Stimulated activated naive CD4-positive, alpha-beta T cell (primary cell): ENCODE measurements at places on chromosomes 16 and 17.

DNA sequence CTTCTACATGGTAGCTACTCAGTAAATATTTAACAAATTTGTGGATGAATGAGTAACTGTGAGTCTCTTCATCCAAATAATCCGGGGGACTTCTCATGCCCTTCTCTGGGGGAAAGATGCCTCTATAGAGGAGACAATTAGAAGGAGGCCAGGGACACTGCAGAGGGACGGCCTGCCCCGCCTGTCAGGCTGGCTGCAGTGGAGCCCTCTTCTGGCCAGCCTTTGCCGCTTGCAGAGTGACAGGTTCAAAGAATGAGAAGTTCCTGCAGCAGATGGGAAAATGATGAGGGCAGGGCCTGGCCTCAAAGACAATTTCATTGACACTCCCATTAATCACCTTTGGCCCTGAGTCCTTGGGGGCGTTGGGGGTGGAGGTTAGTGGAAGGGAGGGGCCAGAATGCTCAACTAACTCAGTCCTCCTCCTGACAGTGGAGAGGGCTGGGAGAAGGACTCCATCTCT is 339.0 kb downstream of the MAF start:
- DNase-seq: no peak

GRCh38 chr17:42866216-42866615 is 15.2 kb downstream of the AOC3 start:
- DNase-seq: no peak

DNA sequence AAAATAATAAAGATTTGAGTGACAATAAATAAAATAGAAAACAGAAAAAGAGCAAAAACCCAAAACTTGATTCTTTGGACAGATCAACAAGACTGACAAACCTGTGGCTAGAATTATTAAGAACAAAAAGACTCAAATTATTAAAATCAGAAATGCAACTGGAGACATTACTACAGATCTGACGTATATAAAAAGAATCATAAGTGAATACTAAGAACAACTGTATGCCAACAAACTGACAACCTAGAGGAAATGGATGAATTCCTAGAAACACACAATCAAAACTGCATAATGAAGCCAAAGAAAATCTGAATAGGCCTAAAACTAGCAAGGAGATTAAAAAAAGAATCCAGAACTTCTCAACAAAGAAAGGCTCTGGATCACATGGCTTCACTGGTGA is 47.4 kb downstream of the NETO2 start:
- DNase-seq: no peak

DNA sequence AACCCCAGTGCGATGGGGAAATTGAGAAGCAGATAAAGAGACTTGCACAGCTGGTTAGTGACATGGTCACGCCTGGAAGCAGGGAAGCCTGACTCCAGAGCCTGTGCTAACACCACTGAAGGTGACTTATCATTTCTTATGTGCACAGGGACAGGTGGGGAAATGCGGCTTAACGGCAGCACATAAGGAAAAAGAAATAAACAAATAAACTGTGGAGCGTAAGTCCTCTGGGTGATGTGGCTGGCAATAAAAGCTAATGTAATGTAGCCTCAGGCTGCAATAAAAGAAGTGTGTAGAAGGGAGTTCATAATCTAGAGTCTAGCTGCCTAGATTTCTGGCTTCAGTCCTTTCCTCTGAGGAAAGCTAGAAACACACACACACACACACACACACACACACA is 10.6 kb downstream of the CDH11 start:
- DNase-seq: no peak

GRCh38 chr16:89217138-89217387 is 440 bp upstream of the ZNF778 start:
- DNase-seq: no peak

- DNase-seq: no peak
Observed at GRCh38 chr16:73485880-73486279, 438.0 kb upstream of the ZFHX3 start.

DNA sequence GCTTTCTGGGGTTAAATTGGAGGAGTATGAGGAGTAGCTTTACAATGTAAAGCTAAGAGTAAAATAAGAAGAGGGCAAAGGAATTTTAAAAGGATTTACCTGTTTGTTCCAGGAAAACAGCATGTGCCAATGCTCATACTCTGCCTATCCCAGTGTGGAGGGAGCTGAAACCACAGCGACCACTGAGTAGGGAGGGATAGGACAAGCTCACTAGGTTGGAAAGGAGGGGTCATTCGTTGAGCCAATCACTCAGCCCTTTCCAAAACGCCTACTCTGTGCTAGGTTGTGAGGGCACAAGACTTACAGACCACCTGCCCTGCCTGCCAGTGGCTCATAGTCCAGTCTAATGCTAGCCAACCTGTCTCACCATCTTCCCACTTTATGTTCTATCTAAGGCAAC is 1.1 kb upstream of the DNAJC7 start:
- DNase-seq: no peak

GRCh38 chr16:65410801-65411200 is 288.9 kb upstream of the CDH11 start:
- no peak for DNase-seq

GRCh38 chr17:8141045-8141444 is 11.2 kb downstream of the PER1 start:
- DNase-seq: no peak

DNA sequence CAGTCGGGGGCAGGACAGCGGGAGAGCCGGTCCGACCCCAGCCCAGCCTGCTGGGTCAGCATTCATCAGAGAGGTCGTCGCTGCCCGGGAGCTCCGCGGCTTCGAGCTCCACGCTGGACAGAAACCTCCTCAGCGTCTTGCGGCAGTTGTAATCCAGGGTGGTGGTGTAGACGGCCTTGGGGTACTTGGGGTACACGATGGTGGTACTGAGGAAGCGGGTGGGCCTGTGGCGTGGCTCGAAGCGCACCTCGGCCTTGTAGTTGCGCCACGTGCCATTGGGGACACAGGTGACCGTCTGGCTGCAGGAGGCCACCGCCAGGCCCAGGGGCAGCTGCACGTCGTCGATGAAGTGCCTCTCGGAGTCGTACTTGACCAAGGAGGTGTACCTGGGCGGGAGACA is 90.5 kb upstream of the RPH3AL start:
- no peak for DNase-seq

- DNase-seq: no peak
Observed at GRCh38 chr17:4327606-4328005, 38.9 kb downstream of the UBE2G1 start.

DNA sequence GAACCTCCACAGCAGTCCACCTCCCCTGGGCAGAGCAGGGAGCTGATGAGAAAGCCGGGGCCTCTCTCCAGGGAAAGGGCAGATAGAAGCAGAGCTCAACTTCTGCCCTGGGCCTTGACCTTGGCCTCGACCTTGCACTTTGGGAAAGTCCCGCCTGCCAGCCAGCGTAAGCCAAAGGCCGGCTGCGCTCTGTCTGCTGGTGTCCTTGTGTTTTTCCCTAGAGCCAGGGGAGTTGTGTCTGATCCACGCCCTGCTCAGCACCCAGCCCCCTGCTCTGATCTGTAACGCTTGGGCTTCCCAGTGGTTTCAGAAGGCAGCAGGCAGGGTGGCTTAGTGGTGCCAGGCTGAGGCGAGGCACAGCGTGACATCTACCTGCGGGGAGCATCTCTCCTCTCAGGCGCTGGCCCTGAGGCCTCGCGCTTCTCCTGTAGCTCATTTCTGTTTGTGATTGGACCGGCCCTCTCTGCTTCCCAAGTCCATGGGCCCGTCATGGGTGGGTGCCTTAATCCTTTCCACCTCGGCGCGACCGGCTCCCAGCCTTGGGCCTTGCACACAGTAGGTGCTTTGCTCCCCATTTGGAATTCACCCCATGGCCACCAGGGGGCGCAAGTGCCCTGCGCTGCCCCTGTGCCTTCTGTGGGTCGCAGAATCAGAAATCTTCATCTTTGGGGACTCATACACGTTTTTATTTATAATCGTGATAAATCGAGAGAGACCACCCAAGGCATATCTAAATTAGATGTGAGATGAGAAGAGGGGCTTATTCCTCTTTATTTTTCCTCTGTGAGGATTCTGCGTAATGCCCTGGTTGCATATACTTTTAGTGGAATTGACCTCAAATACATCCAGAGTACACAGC is 24.2 kb downstream of the SGSH start:
- peak; percentile 46 for DNase-seq

DNA sequence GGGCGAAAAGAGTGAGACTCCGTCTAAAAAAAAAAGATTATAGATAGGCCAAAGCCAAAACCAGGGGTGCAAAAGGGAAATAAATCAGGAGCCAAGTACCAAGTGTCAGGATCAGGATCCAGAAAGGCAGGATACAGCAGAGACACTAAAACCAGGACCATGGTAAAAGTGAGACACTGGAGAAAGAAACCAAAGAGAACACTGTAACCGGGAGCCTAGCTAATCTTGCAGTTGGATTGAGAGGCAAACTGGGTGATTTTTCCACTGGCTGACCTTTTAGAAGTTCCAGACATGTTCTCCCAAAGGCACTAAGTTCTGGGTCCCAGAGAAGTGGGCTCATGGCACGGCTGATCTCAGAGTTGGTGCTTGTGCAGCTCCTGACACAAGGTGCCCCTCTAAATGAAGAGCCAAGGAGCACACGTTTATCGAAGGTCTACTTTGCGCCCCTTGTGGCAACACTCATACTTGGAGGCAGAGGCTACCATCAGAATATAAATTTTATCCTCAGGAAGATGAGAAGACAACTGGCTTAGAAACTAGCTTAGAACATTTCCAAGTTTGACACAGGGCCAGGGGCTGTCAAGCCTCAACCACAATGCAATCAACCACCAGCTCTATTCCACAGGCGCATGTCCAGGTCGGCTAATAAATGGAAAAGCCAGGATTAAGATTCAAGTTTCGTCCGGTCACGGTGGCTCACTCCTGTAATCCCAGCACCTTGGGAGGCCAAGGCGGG is 27.5 kb upstream of the HELZ start:
- no peak for DNase-seq

- no peak for DNase-seq
Observed at GRCh38 chr17:39702901-39703893, 3.3 kb downstream of the ERBB2 start.
